ENCODE measurements at places on chromosomes 1 and 21. TPM values are rescaled to one million over a fixed set of nuclear protein-coding genes. Genes with fewer than 3 reads are reported as not detected.

The GBP1 gene
- total RNA-seq: 125 TPM

The GFI1 gene
- 3.6 TPM for total RNA-seq

The MYOG gene
- 2.6 TPM for total RNA-seq

The INSRR gene
- not detected for total RNA-seq

The TSTD1 gene
- 40.9 TPM for total RNA-seq

The PRAMEF27 gene
- total RNA-seq: not detected

The GUCA2B gene
- not detected for total RNA-seq

The NEXN gene
- total RNA-seq: 76.1 TPM

The FAM167B gene
- not detected for total RNA-seq

The KIF2C gene
- 1.7 TPM for total RNA-seq

The ETV3L gene
- not detected for total RNA-seq

The RNF186 gene
- not detected for total RNA-seq

The KCNH1 gene
- total RNA-seq: 1.2 TPM

- peak; percentile 2 for DNase-seq
These were observed 82.2 kb upstream of the GUCA2B start for GRCh38 chr1:42070996-42071395.

GRCh38 chr1:76948846-76949245 is 81.6 kb downstream of the ST6GALNAC5 start:
- DNase-seq: no peak

GRCh38 chr21:35764586-35764985 is 295.7 kb downstream of the SETD4 start:
- DNase-seq: no peak

DNA sequence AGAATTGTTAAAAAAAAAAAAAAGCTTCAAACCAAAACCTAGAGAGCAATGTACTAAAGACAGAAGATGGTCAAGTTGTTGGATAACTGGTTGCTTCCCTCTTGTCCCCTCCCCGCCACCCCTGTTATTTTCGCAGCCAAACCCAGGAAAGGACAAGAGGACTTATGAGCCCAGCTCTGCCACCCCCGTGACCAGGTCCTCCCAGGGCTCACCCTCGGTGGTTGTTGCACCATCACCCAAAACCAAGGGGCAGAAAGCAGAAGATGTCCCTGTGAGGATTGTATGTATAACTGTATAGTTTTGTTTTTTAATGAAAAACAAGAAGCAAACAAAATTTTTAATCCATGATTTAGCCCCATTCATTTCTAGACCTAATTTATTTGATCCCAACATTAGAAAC is 69.4 kb downstream of the VPS26C start:
- no peak for DNase-seq

DNA sequence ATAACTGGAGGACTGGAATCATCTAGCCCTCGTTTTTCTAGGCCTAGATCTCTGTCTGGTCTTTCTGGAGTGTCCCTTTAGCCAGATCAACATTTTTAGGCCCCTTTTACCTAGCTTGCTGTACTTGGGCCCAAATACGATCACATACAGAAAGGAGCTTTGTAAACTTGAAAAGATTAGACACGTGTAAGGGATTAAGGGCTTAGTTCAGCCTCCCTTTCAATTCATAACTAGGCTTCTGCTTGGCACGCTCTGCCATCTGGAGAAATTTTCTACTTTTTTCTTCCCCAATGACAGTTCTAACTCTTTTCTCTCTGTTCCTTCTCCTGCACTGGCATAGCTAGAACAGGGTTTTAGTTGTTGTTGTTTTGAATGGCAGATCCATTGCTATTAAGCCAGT is 153.3 kb upstream of the BEND5 start:
- no peak for DNase-seq

GRCh38 chr1:162605225-162605927 is 26.9 kb upstream of the DDR2 start:
- DNase-seq: peak; percentile 47

DNA sequence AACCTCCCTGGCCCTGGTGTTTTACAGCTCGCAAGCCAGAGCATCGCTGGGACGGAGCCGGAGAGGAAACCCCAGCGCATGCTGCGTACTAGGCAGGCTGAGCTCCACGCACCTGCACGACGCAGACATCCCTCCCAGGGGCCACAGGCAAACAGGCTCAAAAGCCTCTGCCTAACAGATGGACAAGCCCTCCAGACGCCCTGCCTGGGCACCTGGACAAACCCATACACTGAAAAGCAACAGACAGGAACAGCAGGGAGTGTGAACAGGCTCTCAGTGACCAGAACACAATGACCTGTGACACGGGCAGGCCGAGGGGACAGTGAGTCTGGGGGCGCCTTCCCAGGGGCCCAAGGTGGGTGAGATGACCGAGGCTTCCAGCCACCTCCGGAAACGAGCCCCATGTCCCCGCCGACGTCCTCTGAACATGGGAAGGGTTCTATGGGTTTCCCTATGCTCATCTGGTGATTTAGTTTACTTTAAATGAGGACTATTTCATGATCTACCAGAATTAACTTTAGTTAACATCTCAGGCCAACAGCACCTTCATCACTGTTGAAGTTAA is 40.3 kb downstream of the NPHP4 start:
- DNase-seq: no peak

- peak; percentile 42 for DNase-seq
These were observed 769 bp downstream of the GPSM2 start for GRCh38 chr1:108877348-108878159.

- DNase-seq: no peak
These were observed 60.5 kb downstream of the ATP1A1 start for GRCh38 chr1:116433275-116434257.

DNA sequence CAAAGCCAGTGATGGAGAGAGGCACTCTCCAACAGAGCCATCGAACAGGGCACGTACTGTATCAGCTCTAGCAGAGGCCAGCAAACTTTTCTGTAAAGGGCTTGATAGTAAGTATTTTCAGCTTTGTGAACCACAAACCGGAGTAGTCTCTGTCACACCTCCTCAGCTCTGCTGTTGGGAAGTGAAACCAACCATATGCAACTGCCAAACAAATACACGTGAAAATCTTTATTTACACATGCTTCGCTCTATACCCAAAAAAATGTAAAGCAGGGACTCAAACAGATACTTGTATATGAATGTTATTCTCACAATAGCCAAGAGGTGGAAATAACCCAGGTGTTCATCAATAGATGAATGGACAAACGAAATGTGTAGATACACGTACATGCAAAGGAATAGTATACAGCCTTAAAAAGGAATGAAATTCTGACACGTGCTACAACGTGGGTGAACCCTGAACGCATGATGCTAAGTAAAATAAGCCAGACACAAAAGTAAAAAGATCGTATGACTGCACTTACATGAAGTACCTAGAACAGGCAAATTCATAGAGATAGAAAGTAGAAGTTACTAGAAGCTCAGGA is 39.0 kb downstream of the SETD4 start:
- no peak for DNase-seq

DNA sequence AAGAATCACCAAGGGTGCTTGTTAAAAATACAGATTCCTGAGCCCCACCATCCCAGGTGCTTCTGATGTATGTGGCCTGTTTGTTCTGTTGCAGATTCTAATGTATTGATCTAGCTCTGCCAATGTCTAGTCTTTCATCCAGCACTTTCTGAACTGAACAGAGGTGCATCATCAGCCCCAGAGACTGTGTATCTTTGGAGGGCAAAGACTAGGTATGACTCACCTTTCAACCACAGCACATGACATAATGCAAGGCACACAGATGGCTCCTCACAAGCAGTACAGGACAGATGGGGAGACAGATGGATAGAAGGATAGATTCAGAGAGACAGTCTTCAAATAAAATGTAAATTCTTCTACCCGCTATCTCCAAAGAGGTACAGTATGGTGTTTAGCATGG is 32.3 kb downstream of the CD58 start:
- no peak for DNase-seq

GRCh38 chr1:157325220-157325619 is 187.0 kb upstream of the ETV3 start:
- no peak for DNase-seq

GRCh38 chr1:111943066-111943465 is 46.4 kb downstream of the KCND3 start:
- DNase-seq: no peak

DNA sequence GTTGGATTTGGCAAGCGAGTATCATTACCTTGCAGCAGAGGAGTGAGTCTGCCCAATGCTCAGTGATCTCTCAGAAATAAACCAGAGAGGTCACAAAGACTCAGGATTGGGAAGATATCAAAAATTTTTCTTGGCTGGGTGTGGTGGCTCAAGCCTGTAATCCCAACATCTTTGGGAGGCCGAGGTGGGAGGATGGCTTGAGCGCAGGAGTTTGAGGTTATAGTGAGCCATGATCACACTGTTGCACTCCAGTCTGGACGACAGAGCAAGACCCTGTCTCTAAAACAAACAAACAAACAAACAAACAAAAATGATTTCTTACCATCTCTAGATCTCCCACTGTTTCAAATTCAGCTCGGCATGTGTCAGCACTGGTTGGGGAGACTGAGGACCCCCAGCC is 13.3 kb upstream of the BECN2 start:
- DNase-seq: no peak

DNA sequence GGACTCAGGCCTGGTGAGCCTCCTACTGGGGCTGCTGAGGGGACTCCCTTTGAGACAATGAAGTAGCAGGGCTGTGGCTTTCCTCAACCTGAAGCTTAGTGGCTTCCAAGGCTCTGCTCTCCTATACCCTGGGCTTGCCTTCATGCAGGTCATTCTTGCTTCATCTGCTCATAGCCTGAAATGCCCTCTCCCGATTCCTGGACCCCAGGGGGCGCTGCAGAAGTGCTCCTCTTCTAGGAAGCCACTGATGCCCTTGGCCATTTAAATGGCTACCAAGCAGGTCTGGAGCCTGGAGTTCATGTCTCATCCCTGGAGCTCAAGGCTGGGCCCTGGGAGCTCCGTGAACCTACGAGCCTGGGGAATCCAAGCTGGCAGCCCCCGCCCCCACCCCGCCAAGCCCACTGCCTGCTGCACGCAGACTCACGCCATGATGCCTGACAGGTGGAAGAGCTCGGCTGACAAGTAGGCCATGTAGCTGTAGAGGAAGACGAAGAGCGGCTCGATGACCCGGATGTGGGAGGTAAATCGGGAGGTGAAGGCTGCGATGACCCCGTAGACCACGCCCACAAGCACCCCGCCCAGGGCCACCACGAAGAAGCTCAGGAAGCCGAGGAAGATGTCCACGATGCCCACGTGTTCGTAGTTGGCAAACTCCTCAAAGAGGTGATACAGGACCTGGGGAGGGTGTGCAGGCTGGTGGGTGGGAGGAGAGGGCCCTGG is 45.7 kb downstream of the SLC9A1 start:
- no peak for DNase-seq

- DNase-seq: no peak
These were observed 2.8 kb downstream of the DYRK1A start for GRCh38 chr21:37369307-37369854.

- no peak for DNase-seq
These were observed 8.3 kb downstream of the OTUD7B start for GRCh38 chr1:150002217-150002616.

DNA sequence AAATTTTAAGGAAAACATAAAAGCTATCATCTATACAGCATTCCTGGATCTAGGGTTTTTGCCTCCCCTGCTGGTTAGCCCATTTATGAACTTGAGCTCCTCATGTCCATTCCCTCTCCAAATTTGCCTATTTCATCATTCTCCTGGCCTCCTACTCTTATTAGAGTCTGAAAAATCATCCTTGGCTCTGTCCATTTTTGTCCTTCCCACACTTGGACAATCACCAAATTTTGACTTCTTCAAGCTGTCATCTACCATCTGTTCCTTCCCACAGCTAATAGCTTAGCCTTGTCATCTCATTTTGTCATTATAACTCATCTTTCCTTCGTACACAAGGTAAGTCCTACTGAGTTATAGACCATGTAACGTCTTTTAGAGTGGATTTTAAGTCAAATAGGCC is 2.2 kb upstream of the HENMT1 start:
- DNase-seq: no peak

DNA sequence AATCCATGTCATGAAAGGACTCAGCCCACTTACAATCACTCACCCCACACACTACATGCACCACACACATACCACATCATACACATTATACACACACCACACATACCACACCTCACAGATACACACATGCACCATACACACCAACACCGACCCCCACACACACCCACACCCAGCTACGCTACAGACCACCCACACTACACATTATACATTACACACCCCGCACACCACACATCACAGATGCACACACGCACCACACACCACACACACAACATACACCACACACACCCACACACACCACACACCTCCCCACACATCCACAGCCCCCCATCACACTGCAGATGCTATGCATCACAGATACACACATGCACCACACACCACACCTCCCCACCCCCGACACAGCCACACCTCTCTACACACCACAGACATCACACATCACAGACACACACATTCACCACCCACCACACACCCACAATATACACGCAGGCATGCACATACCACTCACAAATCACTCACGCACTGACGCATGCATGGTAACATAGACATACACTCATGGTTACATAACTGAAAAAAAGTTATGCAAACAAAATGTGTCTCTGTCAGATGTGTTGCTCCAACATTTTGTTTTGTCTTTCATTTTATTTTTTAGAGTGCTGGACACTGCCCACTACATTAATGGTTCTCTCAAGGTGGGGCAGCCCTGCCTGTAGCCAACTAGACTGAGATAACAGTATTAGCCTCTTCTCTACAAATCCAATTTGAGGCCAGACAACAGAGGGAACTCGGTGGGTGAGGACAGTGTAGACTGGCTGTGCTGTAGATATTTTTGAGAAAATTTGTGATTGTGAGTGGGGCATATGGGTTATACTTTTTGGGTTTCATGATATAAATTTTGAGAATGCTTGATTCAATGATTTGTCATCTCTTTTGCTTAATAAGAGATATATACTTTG is 15.2 kb upstream of the PGBD2 start:
- no peak for DNase-seq

GRCh38 chr1:3880429-3881192 is 19.5 kb downstream of the C1orf174 start:
- no peak for DNase-seq

- DNase-seq: no peak
These were observed 993 bp downstream of the SYPL2 start for GRCh38 chr1:109467301-109467777.

DNA sequence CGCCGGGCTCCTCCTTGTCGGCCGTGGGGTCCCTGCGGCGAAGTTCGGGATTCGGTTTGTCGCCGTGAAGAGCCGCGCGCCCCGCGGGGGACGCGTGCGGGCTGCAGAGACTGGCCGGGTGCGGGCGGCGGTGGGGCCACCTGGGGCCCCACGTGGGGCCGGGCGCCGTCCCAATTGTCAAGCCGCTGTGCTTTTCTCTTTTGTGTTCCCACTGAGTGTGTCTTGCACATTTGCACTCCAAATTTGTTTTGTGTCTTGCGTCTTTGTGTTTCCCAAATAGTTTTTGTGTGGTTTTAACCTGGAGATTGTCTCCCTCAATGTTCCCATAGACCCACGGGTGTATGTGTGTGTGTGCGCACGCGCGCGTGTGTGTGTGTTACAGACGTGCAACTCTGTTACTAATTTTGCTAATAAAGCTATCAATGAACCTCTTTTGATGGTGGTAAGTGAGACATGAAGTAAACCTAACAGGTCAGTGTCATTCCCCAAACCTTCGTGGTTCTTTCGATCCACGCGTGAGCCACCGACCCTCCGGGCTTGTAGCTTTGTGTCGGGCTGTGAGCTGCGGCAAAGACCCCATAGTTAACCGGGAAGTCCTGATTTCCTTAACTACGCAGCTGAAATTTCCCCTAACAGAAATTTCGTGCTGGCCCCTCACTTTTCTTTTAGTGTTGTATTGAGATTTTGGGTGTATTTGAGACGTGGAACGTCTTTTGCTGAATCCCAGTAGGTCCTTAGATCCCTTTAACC is 708 bp downstream of the PRDM2 start:
- peak; percentile 22 for DNase-seq

- DNase-seq: peak; percentile 61
These were observed 34.0 kb downstream of the FOXO6 start for GRCh38 chr1:41394959-41395956.

- DNase-seq: peak; percentile 45
These were observed 35.3 kb downstream of the CHD5 start for GRCh38 chr1:6144647-6145395.

All from umbilical cord (tissue), 2 donors.